HL-60 (cell line): ENCODE measurements at places on chromosomes 4 and X.

DNA sequence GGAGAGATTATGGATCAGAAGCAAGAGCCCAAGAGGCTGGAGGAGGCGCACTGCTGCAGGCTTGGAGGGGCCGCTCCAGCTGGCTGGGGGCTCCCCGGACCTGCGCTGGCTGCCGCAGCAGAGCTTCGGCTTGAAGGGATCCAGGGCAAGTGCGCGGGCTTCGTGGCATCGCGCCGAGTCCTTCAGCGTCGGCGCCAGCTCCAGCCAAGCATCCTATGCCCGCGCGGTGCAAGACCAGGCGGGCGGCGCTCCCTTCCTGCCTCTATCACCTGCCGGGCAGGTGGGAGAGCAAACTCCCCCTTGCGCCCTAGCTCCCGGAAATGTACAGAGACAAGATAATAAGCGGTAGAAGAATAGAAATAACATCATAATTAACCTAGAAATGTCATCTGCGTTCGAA, 10.5 kb upstream of the UCP1 start:
- DNase-seq: no peak

DNA sequence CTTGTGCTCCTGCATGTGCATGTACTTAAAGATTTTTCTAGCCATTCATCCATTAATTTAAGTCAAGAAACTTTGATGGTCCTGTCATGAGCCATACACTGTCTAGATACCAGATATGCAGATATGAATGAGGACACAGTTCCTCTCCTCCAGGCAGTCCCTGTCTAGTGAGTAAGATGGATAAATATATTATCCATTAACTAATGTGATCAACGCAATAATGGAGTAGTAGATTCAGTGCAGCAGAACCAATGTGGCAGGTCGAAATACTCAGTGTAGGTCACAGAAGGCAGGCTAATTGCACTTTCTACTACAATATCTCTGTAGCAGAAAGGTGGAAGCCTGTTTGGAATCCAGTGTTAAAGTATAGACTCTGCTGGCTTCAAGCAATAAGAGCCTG, 112.5 kb downstream of the PCDH7 start:
- no peak for DNase-seq

DNA sequence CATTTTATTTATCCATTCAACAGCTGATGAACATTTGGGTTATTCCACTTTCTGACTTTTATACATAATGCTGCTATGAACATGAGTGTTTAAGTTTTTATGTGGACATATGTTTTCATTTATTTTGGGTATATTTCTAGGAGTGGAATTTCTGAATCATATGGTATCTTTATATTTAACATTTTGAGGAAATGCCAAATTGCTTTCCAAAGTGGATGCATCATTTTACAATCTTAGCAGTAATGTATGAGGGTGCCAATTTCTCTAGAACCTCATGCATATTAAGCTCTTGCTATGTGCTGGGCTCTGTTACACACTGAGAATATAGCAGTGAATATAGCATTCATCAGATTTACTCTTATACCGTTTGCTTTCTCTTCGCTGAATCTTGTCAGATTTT, 983.7 kb downstream of the STIM2 start:
- DNase-seq: no peak

GRCh38 chrX:154486396-154487207, at the start of gene UBL4A:
Gene UBL4A (minus strand): TSS chrX:154486615. CDS start chrX:154486584, 31 bp downstream.
- peak; percentile 26 for DNase-seq

DNA sequence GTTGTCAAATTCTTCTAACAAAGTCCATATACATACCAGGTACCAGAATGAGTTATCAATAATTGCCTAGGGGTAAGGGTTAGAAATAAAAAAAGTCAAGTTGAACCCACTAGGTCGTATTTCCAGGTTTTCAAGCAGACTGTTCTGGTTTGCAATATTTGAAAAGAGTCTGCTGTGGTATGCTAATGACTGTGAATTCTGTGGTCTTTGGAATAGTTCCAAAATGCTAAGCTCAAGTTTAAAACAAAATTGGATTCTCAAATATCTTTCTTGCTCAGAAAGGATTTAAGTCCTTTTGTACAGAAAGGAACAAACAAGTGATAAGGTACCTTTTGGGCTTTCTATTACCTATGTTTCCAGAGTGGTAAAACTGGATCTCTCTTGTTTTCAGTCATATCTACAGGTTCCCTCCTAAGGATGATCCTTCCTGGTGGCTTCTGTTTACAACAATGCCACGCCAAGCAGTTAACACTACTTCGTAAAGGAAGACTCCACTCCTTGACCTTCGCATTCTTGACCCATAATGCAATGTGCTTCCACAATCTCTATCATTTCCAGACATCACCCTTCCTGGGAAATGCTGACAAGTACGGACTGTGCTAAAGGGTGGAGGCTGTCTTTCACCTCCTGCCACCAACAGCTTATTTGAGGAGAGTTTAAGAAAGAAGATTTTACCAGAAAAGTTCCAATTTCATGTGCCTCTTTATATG, 531.7 kb upstream of the FTHL17 start:
- no peak for DNase-seq

DNA sequence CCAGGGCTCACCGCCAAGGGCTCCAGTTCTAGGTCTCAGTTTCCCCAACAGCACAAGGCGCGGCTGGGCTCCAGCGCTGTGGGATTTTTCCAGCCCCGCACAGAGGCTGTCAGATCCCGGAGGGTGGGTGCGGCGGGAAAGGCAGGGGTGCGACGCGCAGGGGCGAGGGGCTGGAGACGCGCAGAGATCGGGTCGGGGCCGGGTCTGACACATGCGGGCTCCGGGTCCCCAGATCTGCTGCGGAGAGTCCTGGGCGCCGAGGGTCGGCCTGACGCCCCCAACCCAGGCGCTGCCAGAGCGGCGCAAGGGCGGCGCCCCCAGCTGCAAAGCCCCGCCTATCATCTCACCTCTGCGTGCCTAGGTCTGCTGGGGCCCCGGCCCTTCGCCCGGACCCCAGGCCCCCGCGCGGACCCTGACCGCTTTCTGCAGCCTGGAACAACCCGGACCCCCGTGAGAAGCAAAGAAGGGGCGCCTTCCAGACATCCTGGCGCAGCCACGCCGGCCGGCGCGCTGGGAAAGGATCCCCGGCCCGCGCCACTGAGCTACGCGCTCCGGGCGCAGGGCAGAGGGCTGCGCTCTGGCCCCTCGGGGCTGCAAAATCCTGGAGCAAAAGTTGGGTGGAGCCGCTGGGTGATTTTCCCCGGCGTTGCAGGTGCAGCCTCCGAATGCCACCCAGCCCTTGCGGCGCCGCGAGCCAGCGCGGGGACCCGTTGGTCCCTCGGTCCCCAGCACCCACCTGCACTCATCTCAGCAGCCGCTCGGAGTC, 486 bp downstream of the ABLIM2 start:
- no peak for DNase-seq

- DNase-seq: peak; percentile 4
Measured at GRCh38 chr4:173039617-173040577, 128.7 kb upstream of the GALNT7 start.

GRCh38 chrX:41912923-41913322, 10.4 kb downstream of the CASK start:
- DNase-seq: no peak

GRCh38 chr4:100391863-100392262, 126.0 kb downstream of the EMCN start:
- no peak for DNase-seq

DNA sequence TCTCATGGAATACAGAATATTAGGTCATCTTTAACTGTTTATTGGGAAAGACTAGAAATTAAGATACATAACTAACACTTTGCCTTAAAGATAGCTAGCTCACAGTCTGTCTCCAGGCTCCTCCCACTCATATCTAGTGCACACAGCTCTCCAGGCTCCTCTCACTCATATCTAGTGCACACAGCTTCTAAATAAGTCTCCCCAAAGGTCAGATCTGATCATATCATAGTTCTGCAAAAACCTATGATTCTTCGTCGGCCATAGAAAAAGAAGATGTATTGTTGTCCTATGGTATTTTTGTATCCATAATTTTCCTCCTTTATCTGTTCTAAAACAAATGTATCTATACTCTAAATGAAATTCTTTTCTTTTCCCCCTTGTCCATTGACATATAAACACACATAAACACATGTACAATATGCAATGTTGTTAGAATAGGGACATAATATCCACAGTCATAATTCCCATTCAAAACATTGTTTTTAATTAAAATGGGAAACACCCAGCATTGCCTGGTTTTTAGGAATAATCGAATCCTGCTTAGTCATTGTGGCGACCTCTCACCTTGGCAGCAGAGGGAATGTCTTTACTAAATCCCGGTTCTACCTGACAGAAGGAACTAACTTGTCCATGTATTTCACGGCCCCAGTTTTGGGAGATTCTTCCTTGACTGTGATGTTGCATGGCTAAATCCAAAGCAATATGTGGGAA, 1282.0 kb downstream of the PCDH7 start:
- no peak for DNase-seq

- DNase-seq: no peak
Measured at GRCh38 chr4:120228086-120228485, 161.4 kb upstream of the MAD2L1 start.

DNA sequence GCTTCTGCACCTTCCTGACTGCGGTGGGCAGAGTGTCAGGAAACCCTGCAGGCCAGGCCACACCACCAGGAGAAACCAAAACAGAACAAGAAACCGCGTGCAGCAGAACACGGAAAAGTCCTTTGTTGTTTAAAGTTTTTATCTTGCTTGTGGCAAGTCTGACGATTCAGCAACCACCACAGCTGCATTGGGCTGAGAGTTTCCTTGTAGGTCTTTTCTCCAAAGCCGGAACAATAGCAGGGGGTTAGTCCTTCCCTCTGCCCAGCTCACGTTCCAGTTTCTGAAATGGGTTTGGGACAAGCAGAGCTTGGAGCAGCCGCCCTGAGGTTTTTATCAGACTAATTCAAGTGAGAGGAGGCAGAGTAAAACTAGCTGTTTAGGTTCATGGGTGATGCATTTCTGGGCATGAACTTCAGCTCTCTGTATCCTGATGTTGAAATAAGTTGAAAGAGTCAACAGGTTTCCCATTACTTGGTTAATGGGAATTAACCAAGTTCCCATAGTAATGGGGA, 216.9 kb downstream of the PTTG2 start:
- peak; percentile 78 for DNase-seq
